ENCODE measurements at places on chromosomes 3 and 15.

- H3K27me3 ChIP-seq = no peaks in the 10 kb centered on the region
- peaks cover 7% of the 10 kb centered on the region for H3K4me1 ChIP-seq
- H3K36me3 ChIP-seq = peaks cover 8% of the 10 kb centered on the region
- H3K4me3 ChIP-seq = no peak overlapping the region
Measured at GRCh38 chr15:82808634-82809041, 790 bp upstream of the WHAMM start.

DNA sequence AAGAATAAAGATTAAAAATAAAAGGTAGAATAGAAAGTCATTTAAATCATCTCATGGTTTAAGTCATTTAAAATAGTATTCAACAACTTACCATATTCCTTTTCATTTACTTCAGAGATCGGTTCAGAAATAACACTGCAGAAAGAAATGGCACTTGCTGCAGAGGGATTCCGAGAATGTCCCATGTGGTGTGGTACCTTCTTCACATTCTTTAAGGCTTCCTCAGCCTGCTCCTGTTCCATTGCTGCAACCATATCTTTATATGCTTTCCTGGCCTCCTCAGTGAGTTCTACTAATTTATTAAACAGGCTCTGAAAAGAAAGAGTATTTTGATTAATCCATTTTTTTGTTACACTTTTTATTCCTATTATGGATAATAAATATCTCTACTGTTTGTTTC lies 32.6 kb upstream of the SHC4 start:
- no peak for DNase-seq
- H3K4me3 ChIP-seq = no peak overlapping the region
- H3K27me3 ChIP-seq = no peaks in the 10 kb centered on the region
- peaks cover 14% of the 10 kb centered on the region for H3K4me1 ChIP-seq
- H3K36me3 ChIP-seq = peaks cover 75% of the 10 kb centered on the region

DNA sequence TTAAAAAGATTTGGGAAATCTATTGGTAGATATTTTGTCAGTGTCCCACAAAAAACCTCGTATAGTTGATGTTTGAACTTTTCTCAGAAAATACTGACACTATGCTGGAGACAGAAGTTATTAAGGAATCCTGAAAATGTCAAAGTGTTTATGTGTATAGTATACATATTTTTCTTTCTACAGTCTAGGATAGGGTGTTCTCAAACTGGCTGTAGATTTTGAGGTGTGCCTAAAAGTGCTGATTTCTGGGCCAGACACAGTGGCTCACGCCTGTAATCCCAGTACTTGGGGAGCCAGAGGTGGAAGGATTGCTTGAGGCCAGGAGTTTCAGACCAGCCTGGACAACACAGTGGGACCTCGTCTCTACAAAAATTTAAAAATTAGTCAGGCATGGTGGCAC lies 322.0 kb downstream of the NLGN1 start:
- no peaks in the 10 kb centered on the region for H3K4me1 ChIP-seq
- no peaks in the 10 kb centered on the region for H3K36me3 ChIP-seq
- no peak overlapping the region for H3K27ac ChIP-seq

GRCh38 chr3:14725013-14725412 lies 50.1 kb downstream of the C3orf20 start:
- DNase-seq = no peak
- no peaks in the 10 kb centered on the region for H3K27me3 ChIP-seq
- no peaks in the 10 kb centered on the region for H3K4me1 ChIP-seq
- H3K27ac ChIP-seq = no peak overlapping the region
- no peak overlapping the region for H3K4me3 ChIP-seq

GRCh38 chr3:71011565-71012287 lies 571.8 kb downstream of the FOXP1 start:
- no peak overlapping the region for H3K27ac ChIP-seq
- peaks cover 4% of the 10 kb centered on the region for H3K36me3 ChIP-seq
- H3K4me1 ChIP-seq = no peaks in the 10 kb centered on the region
- no peak overlapping the region for H3K4me3 ChIP-seq

DNA sequence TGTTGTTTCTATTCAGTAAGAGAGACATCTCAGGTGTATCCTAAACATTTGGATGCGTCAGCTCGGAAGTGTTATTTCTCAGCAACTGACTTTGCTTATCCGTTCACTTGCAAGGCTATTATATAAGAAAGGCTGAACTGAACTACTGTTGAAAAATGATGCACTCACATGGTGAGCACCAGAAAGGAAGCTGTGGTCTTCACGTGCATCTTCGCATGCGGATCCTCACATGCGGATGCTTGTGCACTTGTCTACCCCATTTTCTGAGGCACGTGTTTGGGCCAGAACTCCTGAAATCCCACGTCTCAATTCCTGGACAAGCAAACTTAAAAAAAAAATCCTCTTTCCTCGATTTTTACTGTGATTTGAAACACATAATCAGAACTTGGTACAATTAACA lies 63.2 kb downstream of the PDZRN3 start:
- H3K4me3 ChIP-seq = no peak overlapping the region
- no peak overlapping the region for H3K27ac ChIP-seq
- DNase-seq = no peak
- H3K36me3 ChIP-seq = peaks cover 5% of the 10 kb centered on the region
- no peaks in the 10 kb centered on the region for H3K27me3 ChIP-seq
- H3K4me1 ChIP-seq = peaks cover 16% of the 10 kb centered on the region

GRCh38 chr3:27333843-27334242 lies 35.3 kb downstream of the NEK10 start:
- no peaks in the 10 kb centered on the region for H3K4me1 ChIP-seq
- H3K4me3 ChIP-seq = no peak overlapping the region
- H3K27ac ChIP-seq = no peak overlapping the region
- no peaks in the 10 kb centered on the region for H3K27me3 ChIP-seq
- no peak for DNase-seq
- H3K36me3 ChIP-seq = no peaks in the 10 kb centered on the region

GRCh38 chr3:25495726-25496253 lies 67.7 kb downstream of the RARB start:
- DNase-seq = no peak
- H3K27me3 ChIP-seq = no peaks in the 10 kb centered on the region
- peak overlapping the region; percentile 85 for H3K27ac ChIP-seq
- no peak overlapping the region for H3K4me3 ChIP-seq
- peaks cover 10% of the 10 kb centered on the region for H3K4me1 ChIP-seq
- no peaks in the 10 kb centered on the region for H3K36me3 ChIP-seq

GRCh38 chr3:37861620-37862041 lies at the start of gene CTDSPL:
CTDSPL (plus strand) TSS chr3:37861880; CDS start chr3:37862200, 320 bp downstream.
- no peaks in the 10 kb centered on the region for H3K36me3 ChIP-seq
- peak within 1 kb of the TSS; percentile 83 for H3K4me3 ChIP-seq
- no peaks in the 10 kb centered on the region for H3K27me3 ChIP-seq
- H3K27ac ChIP-seq = peak within 1 kb of the TSS; percentile 92
- peaks cover 15% of the 10 kb centered on the region for H3K4me1 ChIP-seq

GRCh38 chr3:169880576-169881250 lies 11.0 kb upstream of the LRRC31 start:
- no peak overlapping the region for H3K27ac ChIP-seq
- H3K4me3 ChIP-seq = no peak overlapping the region
- DNase-seq = no peak
- H3K4me1 ChIP-seq = no peaks in the 10 kb centered on the region

GRCh38 chr3:187798531-187799530 lies 53.6 kb upstream of the BCL6 start:
- DNase-seq = no peak
- H3K27ac ChIP-seq = no peak overlapping the region

- no peak overlapping the region for H3K4me3 ChIP-seq
- H3K4me1 ChIP-seq = no peaks in the 10 kb centered on the region
- H3K27ac ChIP-seq = no peak overlapping the region
- no peak for DNase-seq
- H3K27me3 ChIP-seq = no peaks in the 10 kb centered on the region
Measured at GRCh38 chr3:150314248-150315004, 93.7 kb upstream of the TSC22D2 start.

- no peaks in the 10 kb centered on the region for H3K4me1 ChIP-seq
- H3K4me3 ChIP-seq = no peak overlapping the region
- no peak overlapping the region for H3K27ac ChIP-seq
Measured at GRCh38 chr3:44125882-44126281, 115.8 kb upstream of the TOPAZ1 start.

GRCh38 chr15:34335176-34336032 lies 2.2 kb downstream of the SLC12A6 start:
- peaks cover 27% of the 10 kb centered on the region for H3K4me1 ChIP-seq
- no peak overlapping the region for H3K4me3 ChIP-seq
- DNase-seq = no peak
- peaks cover 22% of the 10 kb centered on the region for H3K36me3 ChIP-seq

DNA sequence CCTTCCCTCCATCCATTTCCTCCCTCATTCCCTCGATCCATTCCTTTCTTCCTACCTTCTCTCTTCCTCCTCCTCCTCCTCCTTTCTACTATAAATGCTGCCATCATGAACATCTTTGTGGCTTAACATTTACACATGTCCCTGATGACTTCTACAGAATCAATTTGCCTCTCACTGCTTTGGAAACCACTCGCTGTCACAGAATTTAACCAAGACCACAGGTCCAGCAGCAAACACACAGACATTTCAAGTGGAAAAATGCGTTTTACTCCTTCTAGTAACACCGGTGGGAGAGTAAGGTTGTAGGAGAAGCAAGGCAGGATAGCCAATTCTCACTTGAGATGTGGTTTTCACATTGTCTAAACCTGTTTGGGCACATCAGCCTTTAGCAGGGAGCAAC lies 101.4 kb upstream of the LRIG1 start:
- H3K4me1 ChIP-seq = no peaks in the 10 kb centered on the region
- H3K4me3 ChIP-seq = no peak overlapping the region
- no peaks in the 10 kb centered on the region for H3K27me3 ChIP-seq
- no peak for DNase-seq
- H3K27ac ChIP-seq = no peak overlapping the region

DNA sequence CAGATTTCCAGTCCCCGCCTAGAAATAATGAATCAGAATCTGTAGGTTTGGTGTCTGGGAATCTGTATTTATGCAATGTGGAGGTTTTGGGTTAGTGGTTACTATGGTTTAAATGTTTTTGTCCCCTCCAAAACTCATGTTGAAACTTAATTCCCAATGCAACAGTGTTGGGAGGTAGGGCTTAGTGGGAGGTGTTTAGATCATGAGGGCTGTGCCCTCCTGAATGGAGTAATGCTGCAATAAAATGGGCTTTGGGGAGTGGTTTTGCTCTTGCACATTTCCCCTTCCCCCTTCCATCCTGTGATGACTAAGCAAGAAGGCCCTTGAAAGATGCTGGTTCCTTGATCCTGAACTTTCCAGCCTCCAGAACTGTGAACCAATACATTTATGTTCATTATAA lies 9.2 kb upstream of the RFC4 start:
- H3K27ac ChIP-seq = no peak overlapping the region
- H3K4me3 ChIP-seq = no peak overlapping the region
- DNase-seq = no peak
- H3K36me3 ChIP-seq = no peaks in the 10 kb centered on the region
- H3K4me1 ChIP-seq = no peaks in the 10 kb centered on the region
- no peaks in the 10 kb centered on the region for H3K27me3 ChIP-seq

- no peak overlapping the region for H3K4me3 ChIP-seq
- peaks cover 28% of the 10 kb centered on the region for H3K4me1 ChIP-seq
- peak; percentile 30 for DNase-seq
- H3K36me3 ChIP-seq = no peaks in the 10 kb centered on the region
- no peak overlapping the region for H3K27ac ChIP-seq
- no peaks in the 10 kb centered on the region for H3K27me3 ChIP-seq
Measured at GRCh38 chr3:134607054-134608022, 43.5 kb downstream of the KY start.

DNA sequence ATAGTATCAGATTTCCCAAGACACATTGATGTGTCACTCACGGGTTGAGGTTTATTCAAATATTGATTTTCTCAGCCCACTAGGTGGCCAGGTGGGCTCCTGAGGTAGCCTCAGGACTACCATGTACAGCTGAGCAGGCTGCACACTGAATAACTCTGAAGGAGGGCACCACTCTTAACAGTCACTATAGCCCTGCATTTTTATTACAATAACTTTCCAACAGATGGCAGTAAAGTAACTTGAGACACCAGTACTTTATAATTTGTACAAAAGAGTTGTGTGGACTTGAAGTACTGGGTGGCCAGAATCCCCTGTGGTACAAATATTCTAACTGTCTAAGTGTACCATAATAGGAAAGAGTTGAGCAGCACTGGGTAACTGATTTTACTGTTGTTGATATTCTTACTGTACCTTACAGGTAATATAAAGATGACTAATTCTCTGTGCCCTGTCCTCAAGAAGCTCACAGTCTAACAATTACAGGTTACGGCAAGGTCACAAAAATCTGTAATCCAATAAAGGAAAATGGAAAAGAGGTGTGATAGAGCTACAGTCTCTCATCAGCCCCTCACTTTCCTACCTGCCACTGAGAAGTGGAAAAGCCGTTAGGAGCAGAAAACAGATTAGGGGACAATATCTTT lies 76.0 kb downstream of the ETFA start:
- peak; percentile 38 for DNase-seq
- H3K36me3 ChIP-seq = peaks cover 18% of the 10 kb centered on the region
- no peak overlapping the region for H3K4me3 ChIP-seq
- H3K4me1 ChIP-seq = no peaks in the 10 kb centered on the region

DNA sequence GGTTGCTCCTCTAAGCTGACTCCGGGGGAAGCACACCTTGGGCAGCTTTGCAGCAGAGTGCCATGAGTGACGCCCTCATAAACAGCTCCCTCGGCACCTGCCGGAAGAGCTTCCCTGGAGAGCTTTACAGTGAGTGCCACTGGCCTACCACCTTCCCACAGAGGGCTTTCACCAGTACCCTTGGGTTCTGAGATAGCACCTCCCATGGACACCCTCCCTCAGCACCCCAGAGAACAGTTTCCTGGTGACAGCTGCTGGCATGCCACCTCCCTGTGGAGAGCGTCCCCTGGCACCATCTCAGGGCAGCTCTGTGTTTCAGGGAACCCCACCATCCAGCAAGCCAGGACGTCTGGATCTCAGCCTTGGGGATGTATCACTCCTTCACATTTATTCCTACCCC lies 49.1 kb downstream of the RUBCN start:
- H3K4me1 ChIP-seq = no peaks in the 10 kb centered on the region
- no peak overlapping the region for H3K4me3 ChIP-seq
- H3K27me3 ChIP-seq = no peaks in the 10 kb centered on the region

DNA sequence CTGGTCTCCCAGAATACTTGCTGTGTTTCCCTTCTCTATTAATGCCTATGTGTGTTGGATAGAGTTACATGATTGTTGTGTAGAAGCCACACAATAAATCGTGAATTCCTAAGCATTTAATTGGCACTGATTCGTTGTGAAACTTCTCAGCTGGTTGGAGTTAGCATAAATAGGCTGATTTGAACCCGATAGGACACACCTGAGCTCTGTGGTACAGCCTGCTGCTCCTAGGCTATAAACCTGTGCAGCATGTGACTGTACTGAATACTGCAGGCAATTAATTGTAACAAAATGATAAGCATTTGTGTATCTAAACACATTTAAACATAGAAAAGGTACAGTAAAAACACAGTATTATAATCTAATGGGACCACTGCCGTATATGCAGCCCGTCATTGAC lies 4.9 kb downstream of the ACAD11 start:
- no peaks in the 10 kb centered on the region for H3K27me3 ChIP-seq
- H3K4me1 ChIP-seq = peaks cover 8% of the 10 kb centered on the region
- no peak overlapping the region for H3K4me3 ChIP-seq

Data from SK-N-SH (cell line).